Urothelium cell line (cell line): ENCODE measurements at places on chromosomes 3 and 15.
A peak's percentile ranks its signal among the peaks of the same experiment; 100 is the strongest.

DNA sequence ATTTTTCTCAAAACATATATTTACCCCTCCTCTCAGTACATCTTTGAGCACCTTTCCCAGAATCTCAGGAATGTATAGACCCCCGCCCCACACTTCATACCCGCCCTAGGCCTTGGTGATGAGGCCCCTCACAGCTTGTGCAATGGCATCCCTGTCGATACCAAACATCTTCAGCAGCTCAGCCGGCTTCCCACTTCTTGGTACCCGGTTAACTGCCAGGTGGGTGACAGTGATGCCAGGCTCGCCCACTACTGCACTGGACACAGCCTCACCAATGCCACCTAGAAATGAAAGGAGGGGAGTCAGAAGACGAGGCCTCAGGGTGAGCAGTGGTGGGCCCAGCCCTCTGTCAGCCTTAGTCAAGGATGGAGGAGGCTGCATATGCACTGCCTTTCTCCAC lies 30.2 kb downstream of the TKT start:
- DNase-seq, result no peak

DNA sequence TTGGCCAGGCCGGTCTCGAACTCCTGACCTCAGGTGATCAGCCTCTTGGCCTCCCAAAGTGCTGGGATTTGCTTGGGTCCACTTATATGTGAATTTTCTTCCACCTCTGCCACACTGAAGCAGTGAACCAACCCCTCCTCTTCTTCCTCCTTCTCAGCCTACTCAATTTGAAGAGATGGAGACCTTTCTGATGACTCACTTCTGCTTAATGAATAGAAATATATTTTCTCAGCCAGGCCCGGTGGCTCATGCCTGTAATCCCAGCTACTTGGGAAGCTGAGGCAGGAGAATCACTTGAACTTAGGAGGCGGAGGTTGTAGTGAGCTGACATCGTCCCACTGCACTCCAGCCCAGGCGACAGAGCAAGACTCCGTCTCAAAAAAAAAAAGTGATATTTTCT lies 46.8 kb upstream of the GATM start:
- DNase-seq, result no peak

DNA sequence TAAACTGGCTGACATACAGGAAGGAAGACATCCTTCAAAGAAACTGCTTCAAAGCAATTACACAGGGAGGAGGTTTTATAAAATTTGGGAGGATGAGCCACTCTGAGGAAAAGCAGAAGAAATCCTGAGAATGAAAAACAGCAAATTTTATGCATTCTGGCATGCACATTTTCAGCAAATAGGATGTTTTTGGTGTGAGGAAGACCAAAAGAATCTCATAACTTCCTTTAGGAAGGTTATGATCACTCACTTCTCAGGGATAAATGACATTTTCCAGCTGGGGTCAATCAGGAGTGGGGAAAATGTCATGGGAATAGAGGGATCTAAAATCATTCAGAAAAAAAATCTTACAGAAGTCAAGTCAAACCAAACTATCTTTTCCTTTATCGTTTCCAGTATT lies 371.7 kb upstream of the CNTN6 start:
- no peak for DNase-seq

GRCh38 chr3:8622873-8623691 lies 21.5 kb downstream of the SSUH2 start:
- DNase-seq, result peak; percentile 81

DNA sequence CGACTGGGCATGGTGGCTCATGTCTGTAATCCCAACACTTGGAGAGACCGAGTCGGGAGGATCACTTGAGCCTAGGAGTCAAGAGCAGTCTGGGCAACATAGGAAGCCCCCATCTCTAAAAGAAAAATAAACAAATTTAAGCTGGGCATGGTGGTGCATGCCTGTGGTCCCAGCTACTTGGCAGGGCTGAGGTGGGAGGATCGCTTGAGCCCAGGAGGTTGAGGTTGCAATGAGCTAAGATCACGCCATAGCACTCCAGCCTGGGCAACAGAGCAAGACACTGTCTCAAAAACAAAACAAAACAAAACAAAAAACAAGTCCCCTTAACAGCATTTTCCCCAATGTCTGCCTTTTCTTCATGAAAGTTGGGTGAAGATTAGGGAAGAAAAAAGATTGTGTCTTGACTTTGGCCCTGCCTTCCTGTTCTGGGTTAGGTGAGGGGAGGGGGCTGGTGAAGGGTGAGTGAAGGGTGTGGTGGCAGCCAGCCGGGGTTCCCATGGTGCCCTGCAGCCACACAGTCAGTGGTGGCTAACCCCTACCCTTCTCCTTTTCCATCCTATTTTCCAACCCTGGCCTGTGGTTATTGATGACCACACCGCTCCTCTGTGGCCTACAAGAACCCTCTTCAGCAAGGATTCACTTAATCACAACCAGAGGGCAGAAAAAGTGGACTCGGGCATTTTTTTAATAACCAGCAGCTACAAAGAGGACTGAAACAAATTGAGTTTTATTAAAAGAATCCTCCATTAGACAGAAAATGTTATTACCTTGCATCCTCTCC lies 28.4 kb upstream of the SMAD3 start:
- no peak for DNase-seq

DNA sequence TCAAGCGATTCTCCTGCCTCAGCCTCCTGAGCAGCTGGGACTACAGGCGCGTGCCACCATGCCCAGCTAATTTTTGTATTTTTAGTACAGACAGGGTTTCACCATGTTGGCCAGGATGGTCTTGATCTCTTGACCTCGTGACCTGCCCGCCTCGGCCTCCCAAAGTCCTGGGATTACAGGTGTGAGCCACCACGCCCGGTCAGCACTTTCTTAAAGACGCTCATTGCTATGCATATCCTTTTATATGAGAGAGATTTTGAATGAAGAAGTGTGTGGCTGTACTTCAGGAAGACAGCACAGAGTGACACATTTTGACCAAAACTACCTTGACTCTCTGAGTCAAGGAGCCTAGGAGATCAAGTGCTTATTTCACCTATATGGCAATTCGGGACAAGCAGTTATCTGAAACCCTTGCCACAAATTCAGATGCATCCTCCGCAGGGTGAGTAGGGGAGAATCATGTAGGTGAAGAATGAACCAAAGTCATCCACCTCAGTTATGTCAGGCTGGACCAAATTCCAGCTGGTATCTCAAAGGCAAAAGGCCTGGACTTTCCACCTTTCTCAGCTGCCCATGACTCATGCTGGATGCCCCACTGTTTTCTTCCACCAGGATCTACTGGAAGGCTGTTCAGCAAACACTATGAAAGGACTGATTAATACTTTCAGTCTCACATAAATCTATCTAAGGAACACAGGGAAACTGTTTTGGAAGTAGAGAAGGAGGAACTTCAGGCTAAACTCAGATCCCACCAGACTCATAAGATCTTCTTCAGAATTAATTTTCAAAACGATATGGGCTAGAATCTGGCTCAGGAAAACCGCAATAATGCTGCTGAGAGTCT lies 31.9 kb downstream of the SUSD5 start:
- peak; percentile 26 for DNase-seq

DNA sequence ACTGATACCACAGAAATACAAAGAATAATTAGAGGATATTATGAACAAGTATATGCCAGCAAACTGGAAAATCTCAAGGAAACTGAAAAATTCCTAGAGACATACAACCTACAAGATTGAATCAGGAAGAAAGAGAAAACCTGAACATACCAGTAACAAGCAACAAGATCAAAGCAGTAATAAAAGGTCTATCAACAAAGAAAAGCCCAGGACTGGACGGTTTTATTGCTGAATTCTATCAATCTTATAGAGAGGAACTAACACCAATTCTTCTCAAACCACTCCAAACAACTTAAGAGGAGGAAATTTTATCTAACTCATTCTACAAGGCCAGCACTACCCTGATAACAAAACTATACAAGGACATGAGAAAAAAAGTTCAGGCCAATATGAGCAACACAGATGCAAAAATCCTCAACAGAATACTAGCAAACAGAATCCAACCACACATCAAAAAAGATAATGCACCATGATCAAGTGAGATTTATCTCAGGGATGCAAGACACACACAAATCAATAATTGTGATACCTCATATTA lies 71.1 kb upstream of the IMPG2 start:
- DNase-seq, result no peak

- no peak for DNase-seq
Observed at GRCh38 chr15:92989470-92989869, 89.3 kb downstream of the CHD2 start.

DNA sequence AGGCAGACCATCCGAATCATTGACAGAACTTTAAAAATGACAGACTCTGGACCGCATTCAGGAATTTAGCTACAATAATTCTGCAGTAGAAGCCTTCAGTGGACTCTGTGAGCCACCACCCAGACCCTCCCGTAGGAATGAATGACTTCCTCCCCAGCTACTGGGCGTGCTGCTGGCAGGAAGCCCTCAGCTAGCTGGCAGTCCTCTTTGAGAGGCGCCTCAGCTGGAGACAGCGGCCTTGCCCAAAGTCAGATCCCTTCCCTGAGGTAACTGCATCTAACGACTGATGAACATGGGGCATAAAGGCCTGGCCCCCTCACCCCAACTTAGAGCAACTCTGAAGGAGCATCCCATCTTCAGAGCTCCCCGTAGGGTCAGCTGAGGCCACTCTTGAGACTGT lies 25.8 kb downstream of the CRABP1 start:
- DNase-seq, result peak; percentile 29

DNA sequence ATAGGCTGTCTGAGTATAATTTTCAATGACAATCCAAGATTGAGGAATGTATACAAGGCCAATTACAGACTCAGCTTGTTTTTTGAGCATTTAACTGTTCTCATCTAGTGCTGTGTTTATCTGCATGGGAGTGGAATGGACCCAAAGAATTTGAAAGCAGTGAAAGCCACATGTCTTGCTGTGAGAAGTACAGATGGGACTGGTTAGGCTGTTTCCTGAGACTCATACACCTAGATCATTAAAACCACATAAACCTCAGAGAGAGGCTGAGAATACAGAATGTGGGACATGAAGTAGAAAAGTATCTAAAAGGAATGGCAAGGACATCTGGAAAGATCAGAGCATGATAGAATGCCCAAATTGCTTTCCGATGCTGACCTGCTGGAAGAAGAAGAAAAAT lies 224.6 kb downstream of the NLGN1 start:
- no peak for DNase-seq

DNA sequence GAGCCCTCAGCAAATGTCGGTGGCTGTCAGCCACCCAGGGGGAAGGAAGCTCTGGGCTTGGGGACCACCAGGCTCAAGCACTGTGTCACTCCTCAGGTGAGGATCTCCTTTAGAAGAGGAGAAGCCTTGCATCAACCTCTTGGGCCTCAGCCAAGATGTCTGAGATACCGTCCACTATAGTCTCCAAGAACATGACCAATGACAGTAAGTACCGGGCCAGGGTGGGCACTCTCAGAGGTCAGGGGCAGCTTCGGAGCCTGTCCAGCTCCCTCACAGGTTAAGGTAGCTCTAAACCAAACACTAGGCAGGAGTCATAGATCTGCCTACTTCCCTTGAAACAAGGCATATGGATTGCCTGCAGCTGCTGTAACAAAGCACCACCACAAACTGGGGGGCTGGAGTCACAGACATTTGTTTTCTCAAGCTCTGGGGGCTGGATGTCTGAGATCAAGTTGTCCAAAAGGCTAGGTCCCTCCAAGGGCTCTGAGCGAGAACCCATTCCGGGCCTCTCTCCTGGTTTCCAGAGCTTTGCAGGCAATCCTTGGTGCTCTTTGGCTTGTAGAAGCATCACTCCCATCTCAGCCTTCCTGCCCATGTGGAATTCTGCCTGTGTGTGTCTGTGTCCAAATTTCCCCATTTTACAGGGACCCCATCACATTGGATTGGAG lies 1.3 kb downstream of the CFAP100 start:
- no peak for DNase-seq

GRCh38 chr15:81473177-81473576 lies 99.2 kb upstream of the TMC3 start:
- no peak for DNase-seq

- DNase-seq, result no peak
Observed at GRCh38 chr3:146280864-146281263, 30.0 kb upstream of the PLSCR4 start.
